ENCODE measurements at places on chromosomes 12 and 14. TPM values are rescaled to one million over a fixed set of nuclear protein-coding genes. Genes with fewer than 3 reads are reported as not detected.

DNA sequence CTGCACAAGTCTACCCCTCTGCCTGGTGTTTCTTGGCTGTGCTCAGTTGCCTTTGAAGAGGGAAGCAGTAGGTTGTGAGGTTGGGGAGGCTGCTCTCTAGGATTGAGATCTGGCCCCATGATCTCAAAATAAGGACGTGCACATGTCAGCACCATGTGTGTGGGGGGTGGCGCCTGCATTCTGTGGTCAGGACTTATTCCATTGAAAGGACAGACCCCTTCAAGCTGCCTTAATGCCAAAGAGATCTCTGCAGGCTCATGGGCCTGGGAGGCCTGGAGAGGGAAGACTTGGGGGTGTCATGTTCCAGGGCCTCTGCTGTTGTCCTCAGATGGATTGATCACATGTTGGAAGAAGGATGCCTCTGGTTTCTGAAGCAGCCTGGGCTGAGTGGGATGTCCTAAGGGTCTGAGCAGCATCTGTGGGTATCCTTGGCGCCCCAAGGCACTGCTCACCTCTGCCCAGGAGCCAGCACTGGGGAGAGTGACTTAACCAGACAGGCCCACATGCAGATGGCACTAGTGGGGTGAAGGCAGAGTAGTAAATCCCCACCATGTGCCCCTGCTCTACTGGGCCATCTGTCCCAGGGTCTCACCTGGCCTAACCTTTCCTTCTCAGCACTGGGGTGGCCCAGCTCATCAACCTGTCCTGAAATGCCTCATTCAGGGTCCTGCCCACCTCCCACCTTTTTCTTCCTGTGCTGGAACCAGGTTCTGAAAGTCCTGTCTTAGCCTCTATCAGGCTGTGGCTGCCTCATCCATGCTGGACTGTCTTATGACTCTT is 118.9 kb downstream of the ADGRD1 start:
- DNase-seq = no peak

GRCh38 chr12:50243507-50243906 is 39.8 kb downstream of the LIMA1 start:
- no peak for DNase-seq

DNA sequence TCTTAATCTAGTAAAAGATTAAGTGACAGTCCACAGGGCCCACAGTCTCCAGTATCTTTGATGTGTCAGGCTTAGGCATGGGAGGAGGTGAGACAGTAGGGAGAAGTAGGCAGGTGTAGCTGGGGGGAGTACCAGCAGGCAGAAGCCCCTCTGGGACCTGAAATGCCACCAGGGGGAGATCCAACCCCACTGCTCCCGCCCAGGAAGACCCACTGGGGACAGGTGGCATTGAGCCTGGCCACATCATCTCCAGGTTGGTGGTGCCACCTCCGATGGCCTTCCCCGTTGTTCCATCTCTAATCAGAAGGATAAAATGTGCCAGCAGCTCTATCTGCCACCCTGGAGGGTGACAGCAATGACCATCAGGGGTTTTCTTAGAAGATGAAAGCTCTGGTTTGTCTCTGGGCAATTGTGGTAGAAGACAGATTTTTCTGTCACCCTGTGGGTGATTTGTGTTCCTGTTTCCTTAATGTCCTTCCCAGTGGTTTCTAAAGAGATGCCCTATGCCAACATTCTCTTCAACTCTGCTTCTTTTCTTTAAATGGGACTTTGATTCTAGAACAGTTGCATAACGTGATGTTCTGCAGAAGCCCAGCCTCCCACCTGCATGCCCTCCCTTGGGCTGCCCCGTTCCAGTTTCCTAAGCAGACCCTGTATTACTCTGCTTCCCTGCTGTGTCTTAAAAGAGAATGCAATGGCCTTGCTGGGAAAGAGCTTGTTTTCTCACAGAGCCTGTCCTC is 12.3 kb upstream of the SERPINA12 start:
- DNase-seq = no peak

- DNase-seq = no peak
Measured at GRCh38 chr12:41509271-41510055, 321.3 kb downstream of the PDZRN4 start.

- peak; percentile 75 for DNase-seq
Measured at GRCh38 chr14:30291216-30291615, 267.7 kb upstream of the G2E3 start.

GRCh38 chr12:29545102-29545467 is 47.6 kb upstream of the OVCH1 start:
- DNase-seq = no peak

The FAM181A gene
- total RNA-seq = not detected

Data from IMR-90 (cell line).